ENCODE measurements at places on chromosomes 5 and 9.

GRCh38 chr5:119470105-119470763 lies 17.9 kb downstream of the HSD17B4 start:
- no peak for DNase-seq

- DNase-seq = no peak
Observed at GRCh38 chr5:56169281-56169680, 63.8 kb downstream of the ANKRD55 start.

GRCh38 chr5:171115519-171115918 lies 193.5 kb upstream of the TLX3 start:
- no peak for DNase-seq

DNA sequence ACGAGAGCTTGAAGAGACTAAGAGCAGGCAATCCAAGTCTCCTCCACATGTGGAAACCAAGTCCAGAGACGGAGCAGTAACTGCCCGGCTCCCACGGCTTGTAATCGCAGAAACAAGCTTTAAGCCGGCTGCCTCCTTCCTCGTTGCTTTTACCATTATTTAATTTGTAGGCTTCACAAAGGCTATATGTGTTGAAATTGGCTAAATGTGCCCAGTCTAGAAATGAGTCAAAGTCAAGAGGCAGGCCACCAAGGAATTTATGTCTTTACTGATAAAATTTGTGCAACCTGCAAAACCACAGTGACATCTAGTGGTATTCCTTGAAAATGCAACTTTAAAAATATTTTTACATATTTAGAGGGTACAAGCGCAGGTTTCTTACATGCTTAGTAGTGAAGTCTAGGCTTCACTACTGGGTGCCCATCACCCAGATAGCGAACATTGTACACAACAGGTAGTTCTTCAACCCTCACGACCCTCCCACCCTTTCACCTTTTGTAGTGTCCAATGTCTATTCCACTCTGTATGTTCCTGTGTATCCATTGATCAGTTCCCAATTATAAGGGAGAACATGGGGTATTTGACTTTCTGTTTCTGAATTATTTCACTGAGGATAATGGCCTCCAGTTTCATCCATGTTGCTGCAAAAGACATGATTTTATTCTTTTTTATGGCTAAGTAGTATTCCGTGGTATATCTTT lies 33.5 kb upstream of the EBF1 start:
- DNase-seq = no peak

- no peak for DNase-seq
Observed at GRCh38 chr5:80495891-80496290, 8.0 kb downstream of the FAM151B start.

- DNase-seq = no peak
Observed at GRCh38 chr9:36450110-36450732, 50.2 kb upstream of the RNF38 start.

GRCh38 chr5:111655169-111655924 lies 101.6 kb downstream of the NREP start:
- no peak for DNase-seq

- no peak for DNase-seq
Observed at GRCh38 chr5:175670372-175670771, 12.5 kb downstream of the HRH2 start.

- no peak for DNase-seq
Observed at GRCh38 chr9:129170229-129170628, 7.8 kb downstream of the IER5L start.

GRCh38 chr5:98110282-98110691 lies 663.2 kb upstream of the RGMB start:
- no peak for DNase-seq

- DNase-seq = no peak
Observed at GRCh38 chr9:133995012-133995896, 3.1 kb upstream of the VAV2 start.

DNA sequence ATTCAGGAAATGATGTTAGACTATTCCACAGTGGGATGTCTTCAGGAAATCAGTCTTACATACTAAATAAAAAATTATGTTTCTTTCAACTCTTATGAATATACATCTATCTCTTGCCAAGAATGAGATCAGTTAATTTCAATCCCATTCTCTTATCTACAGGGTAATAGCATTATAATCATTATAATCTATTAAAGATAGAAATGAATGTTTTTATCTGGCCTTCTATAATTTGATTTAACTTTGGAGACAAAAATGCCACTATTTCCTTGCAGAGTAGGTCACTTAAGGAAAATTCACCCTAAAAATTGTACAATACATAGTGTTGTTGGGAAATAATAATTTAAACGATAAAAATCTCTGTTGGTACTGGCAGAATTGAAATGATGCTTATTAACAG lies 96.4 kb downstream of the HOMER1 start:
- DNase-seq = no peak

- DNase-seq = no peak
Observed at GRCh38 chr9:37038302-37038942, 4.4 kb upstream of the PAX5 start.

GRCh38 chr9:13942695-13943094 lies 371.2 kb downstream of the NFIB start:
- no peak for DNase-seq

DNA sequence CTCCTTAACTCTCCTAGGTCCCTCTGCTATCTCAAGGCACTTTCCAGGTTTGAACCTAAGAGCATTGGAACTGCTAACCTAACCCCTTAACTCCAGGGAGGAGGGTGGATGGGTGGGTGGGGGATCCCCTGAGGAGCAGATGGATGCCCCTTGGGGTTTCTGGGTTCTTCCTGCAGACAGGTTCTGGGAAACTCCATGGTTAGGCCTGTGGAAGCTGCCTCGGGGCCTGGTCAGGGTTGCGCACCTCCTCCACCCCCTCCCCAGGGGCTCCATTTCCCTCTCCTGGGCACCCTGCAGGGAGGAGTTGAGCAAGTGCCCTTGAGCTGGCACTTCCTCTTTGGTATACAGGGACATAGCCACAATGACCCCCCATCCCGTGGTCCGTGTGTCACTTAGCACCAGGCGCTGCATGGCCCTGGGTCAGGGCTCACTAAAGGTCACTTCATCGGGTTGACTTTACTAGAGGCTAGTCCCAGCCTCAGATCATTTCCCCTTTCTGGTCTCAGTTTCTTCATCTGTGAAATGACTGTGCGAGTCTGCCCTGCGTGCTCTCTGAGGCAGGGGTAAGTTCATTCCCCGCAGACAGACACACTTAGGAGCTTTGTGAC lies 16.0 kb downstream of the CXXC5 start:
- no peak for DNase-seq

- no peak for DNase-seq
Observed at GRCh38 chr5:177476531-177477233, 3.2 kb upstream of the DBN1 start.

GRCh38 chr5:167064198-167064776 lies 1227.2 kb upstream of the WWC1 start:
- no peak for DNase-seq

DNA sequence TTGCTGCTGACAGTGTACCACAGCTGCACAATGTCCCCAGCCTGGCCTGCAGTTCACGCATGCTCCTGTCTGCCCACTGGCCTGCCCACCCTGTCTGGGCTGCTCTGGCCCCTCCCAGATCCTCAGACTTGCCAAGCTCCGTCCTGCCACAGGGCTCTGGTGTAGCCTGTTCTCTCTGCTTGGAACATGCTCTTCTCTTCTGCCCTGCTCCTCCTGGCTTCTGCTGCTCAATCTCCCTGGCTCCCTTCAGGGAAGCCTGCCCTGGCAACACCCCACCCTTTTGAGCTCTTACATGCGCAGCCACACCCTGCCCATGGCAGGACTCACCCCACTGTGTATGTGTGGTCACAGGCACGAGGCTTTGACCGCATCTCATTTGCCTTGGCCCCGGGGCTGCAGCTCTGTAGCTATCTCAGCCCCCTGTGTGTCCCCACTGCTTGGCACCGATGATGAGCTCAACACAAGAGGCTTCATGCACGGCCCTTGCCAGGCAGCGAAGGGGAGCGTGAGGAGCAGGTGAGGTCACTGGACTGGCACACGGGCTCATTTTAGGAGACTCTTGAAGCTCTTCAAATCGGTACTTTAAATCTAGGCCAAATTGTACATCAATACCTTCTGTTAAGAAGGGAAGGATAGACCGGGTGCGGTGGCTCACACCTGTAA lies 20.4 kb upstream of the BRD3 start:
- no peak for DNase-seq

- no peak for DNase-seq
Observed at GRCh38 chr9:92043002-92043401, 72.2 kb downstream of the SPTLC1 start.

GRCh38 chr9:98049288-98050072 lies 7.1 kb upstream of the NANS start:
- no peak for DNase-seq

GRCh38 chr9:16612627-16613026 lies 257.8 kb downstream of the BNC2 start:
- no peak for DNase-seq

GRCh38 chr5:1950708-1951103 lies 68.0 kb upstream of the IRX4 start:
- DNase-seq = no peak

- DNase-seq = no peak
Observed at GRCh38 chr5:171149772-171150171, 159.3 kb upstream of the TLX3 start.

DNA sequence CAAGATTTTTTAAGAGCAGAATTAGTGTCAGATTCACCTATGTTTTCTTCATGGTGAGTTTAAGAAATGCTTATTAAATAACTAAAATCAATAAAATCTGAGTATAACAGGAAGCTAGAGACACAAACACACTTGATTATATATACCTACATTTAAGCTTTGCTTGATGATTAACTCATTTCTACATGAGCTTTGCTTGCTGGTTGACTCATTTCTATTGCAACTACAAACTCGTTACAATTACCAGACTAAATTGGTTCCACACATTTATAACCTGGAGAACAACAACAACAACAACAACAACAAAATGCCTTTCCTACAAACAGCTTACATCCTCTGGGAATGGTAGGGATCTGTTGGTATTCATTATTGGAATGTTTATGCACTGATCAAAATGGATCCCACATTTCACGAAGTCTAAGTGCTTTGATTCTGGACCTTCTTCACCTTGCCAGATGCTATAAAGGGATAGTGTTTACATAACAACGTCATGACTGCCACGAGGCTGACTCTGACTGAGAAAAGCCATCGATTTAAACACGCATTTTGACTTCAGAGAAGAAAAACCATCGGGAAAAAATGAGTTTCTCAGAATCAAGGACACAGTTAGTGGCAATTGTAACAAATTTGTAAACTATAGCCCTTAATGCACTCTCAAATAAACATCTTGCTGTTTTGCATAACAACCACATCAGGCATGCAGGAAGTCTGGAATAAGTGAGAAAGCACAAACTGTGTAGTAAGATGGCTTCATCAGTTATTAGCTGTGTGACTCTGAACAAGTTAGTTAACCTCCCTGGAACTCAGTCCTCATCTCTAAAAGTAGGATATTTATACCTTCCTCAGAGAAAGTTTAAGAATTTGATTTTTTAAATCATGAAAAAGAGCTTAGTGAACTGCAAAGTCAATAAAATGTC lies 49.8 kb downstream of the RASEF start:
- no peak for DNase-seq

GRCh38 chr9:136566901-136567300 lies 21.1 kb upstream of the NOTCH1 start:
- no peak for DNase-seq
